Activated T-cell treated with anti-CD3 and anti-CD28 coated beads, Interleukin-2, amount 50 U/mL, for 72 hours (primary cell): ENCODE measurements at places on chromosomes 5 and 9. TPM values are rescaled to one million over a fixed set of nuclear protein-coding genes. Genes with fewer than 3 reads are reported as not detected.

The AGPAT2 gene
- 19.2 TPM for total RNA-seq

The SLC46A2 gene
- total RNA-seq = not detected

GRCh38 chr5:19903611-19904010, 84.4 kb downstream of the CDH18 start:
- no peak overlapping the region for H3K27ac ChIP-seq
- DNase-seq = no peak

DNA sequence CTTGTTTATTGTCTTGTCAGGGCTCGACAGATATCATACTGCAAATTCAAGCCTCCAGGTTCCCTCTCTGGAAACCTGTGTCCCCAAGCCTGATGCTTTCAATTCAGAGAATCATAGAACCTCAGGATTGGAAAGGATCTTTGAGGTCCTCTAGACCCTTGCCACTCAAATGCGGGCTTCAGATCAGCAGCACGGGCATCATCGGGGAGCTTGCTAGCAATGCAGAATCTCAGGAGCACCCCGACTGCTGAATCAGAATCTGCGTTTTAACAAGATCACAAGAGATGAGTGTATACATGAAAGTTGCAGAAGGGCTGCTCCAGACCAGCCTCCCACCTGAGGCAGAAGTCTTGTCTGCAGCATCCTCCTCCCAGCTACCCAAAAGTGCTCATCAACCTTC, 13.1 kb upstream of the EGFLAM start:
- DNase-seq = no peak
- H3K36me3 ChIP-seq = no peaks in the 10 kb centered on the region
- H3K4me1 ChIP-seq = no peaks in the 10 kb centered on the region
- no peak overlapping the region for H3K4me3 ChIP-seq

DNA sequence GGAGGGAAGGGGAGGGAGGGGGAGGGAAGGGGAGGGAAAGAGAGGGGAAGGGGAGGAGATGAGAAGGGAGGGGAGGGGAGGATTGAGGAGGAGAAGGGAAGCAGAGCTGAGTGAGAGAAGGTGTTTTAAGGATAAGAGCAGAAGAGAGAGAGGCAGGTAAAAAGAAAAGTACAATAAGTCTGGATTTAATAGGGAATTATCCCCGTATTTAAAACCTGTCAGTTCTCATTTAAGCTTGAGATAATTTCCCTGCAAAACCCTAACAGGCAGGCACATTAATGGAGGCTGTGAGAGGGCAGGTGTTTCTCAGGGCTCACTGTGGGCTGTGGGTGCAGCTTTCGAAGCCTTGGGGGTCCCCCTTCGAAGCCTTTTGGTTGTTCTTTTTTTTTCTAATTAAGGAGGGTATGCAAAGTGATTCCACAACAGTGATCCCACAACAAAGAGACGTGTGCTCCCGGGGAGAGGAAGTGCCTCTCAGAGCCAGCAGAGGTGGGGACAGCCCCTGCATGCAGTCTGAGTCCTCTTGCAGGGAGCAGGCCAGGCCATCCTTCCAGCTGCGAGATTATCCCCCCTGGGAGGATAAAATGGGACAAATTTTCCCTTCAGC, 317.9 kb upstream of the IRX1 start:
- no peaks in the 10 kb centered on the region for H3K36me3 ChIP-seq
- H3K27ac ChIP-seq = no peak overlapping the region
- no peaks in the 10 kb centered on the region for H3K27me3 ChIP-seq
- DNase-seq = no peak
- no peak overlapping the region for H3K4me3 ChIP-seq
- peaks cover 4% of the 10 kb centered on the region for H3K4me1 ChIP-seq

GRCh38 chr9:81382281-81382680, 307.1 kb downstream of the TLE1 start:
- no peak for DNase-seq
- no peak overlapping the region for H3K4me3 ChIP-seq
- no peak overlapping the region for H3K27ac ChIP-seq
- H3K36me3 ChIP-seq = no peaks in the 10 kb centered on the region

DNA sequence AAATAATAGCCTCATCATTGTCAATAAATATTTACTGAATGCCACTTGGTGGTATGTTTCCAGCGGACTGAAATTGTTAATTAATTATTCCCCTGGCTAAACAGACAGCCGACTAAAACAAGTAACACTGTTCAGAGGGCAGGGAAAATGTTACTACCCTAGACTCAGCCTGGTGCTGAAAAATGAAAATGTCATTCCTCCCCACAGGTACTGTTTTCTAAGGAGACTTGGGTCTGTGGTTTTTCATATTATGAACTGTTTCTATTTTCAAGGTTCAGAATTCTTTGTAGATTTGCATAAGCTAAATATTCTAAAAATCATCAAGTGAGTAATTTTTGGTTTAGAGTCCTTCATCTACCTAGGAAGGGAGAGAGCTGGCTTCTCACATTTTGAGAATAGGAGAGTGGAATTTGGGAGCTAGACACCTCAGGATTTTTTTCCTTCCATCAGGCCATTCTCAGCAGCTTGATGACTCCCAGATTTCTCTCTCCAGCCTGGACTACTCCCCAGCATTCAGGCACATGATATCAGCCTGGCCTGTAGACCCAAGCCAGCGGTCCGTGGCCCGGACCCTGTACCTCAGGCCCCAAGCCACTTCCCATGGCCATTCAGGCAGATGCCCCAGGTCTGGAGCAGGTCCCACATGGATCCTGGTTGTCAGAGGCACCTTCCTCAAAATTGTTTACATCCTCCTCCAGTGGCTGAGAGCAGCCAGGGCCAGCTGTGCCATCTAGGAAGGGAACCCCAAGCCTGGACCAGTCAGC, 24.4 kb downstream of the BHMT start:
- H3K27me3 ChIP-seq = no peaks in the 10 kb centered on the region
- peaks cover 17% of the 10 kb centered on the region for H3K4me1 ChIP-seq
- DNase-seq = no peak
- no peak overlapping the region for H3K27ac ChIP-seq
- H3K4me3 ChIP-seq = no peak overlapping the region
